ENCODE measurements at places on chromosomes 11 and 22. TPM values are rescaled to one million over a fixed set of nuclear protein-coding genes. Genes with fewer than 3 reads are reported as not detected.

CSTPP1 gene
- total RNA-seq = 32.8 TPM

ISX gene
- not detected for total RNA-seq

ME3 gene
- total RNA-seq = 18.6 TPM

SCGB1A1 gene
- 3,364 TPM for total RNA-seq

DNA sequence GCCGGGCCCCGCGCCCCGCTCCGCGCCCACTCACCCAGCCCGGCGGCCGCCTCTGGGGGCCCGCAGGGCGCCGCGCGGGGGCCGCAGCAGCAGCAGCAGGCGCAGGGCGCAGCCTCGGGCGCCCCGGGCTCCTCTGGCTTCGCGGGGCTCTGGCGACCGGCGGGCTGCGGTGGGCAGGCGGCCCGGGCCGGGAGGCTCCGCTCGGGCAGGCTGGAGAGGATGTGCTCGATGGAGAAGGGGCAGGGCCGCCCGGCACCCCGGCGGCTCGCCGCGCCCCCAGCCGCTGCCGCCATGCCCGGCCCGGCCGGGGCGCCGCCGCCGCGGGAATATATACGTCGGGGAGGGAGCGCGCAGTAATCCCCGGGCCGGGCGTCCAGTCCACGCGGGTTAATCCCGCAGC is at the start of gene GSC2:
TSS of gene GSC2 (minus strand) at position 302 of the 400 bp plus-strand sequence. CDS start at position 293, 9 bp downstream.
- H3K36me3 ChIP-seq = no peaks in the 10 kb centered on the region
- peaks cover 64% of the 10 kb centered on the region for H3K27me3 ChIP-seq
- H3K4me1 ChIP-seq = peaks cover 7% of the 10 kb centered on the region
- H3K4me3 ChIP-seq = peak within 1 kb of the TSS; percentile 36

GRCh38 chr11:5380740-5381342 is 2.8 kb upstream of the OR51M1 start:
- no peaks in the 10 kb centered on the region for H3K36me3 ChIP-seq
- no peak overlapping the region for H3K4me3 ChIP-seq
- no peak for DNase-seq
- no peaks in the 10 kb centered on the region for H3K27me3 ChIP-seq
- H3K4me1 ChIP-seq = no peaks in the 10 kb centered on the region

DNA sequence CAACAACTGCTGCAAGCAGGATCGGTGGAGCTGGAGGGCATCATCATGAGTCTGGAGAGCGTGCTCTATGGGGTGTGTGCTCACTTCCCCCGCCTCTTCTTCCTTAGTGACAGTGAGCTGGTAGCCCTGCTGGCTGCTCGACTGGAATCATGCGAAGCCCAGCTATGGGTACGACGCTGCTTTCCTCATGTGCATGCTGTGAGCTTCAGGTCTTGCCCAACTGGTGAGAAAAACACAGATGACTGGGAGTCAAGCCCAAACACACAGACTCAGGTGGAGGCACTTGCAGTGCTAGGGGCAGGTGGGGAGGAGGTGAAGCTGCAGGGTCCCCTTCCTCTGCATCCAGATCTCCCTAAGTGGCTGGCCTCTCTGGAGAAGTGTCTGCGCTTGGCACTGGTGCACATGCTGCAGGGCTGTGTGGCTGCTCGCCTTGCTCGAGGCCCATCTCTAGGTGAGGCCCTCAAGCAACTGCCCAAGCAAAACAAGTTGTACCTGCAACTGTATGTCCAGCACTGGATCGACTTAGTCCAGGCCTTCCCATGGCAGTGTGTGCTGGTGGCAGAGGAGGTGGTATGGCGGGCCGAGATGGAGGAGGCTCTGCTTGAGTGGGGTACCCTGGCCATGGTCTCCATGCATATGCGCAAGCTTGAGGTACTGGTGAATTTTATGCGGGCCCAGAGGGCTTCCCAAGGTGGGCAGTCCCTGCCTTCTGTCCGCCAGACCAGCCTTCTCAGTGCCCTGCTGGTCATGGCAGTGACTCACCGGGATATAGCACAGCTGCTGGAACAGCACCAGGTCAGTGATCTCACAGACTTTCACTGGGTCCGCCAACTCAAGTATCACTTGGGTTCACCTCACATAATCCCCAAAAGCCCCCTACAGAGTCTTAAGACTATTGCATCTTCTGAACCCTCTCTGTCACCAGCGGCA is 48.1 kb downstream of the DNHD1 start:
- no peaks in the 10 kb centered on the region for H3K27me3 ChIP-seq
- H3K4me3 ChIP-seq = no peak overlapping the region
- peaks cover 24% of the 10 kb centered on the region for H3K36me3 ChIP-seq
- H3K4me1 ChIP-seq = no peaks in the 10 kb centered on the region
- H3K27ac ChIP-seq = no peak overlapping the region

DNA sequence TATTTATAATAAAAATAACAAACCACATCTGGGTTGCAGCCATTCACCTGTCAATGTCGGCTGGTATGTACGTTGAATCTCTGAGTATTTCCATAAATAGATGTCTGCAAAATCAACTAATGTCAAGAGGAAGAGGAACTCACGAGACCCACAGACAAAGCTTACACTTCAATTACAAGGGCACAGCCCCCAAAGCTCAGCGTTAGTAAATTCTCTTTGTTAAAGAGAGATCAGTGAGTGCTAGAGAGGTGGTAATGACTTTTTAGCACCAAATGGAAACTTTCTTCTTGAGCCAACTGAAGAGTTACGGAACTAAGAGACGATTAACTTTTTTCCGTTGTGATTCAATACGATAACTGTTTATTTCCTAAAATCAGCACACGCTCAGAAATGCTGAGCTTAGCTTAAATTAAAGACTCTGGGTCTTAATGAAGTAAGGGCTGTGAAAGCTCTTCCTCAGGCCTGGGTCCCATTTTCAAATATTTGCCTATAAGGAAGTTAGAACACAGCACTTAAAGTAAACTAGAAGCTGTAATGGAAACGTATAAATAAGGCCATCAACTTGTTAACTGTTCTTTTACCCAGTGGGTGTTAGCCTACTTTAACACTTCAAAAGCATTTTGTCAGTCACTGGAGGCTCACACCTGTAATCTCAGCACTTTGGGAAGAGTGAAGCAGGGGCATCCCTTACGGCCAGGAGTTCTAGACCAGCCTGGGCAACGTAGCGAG is 22.8 kb upstream of the TFIP11 start:
- H3K27me3 ChIP-seq = no peaks in the 10 kb centered on the region
- peaks cover 6% of the 10 kb centered on the region for H3K4me1 ChIP-seq
- H3K36me3 ChIP-seq = peaks cover 89% of the 10 kb centered on the region
- no peak overlapping the region for H3K4me3 ChIP-seq
- no peak overlapping the region for H3K27ac ChIP-seq

DNA sequence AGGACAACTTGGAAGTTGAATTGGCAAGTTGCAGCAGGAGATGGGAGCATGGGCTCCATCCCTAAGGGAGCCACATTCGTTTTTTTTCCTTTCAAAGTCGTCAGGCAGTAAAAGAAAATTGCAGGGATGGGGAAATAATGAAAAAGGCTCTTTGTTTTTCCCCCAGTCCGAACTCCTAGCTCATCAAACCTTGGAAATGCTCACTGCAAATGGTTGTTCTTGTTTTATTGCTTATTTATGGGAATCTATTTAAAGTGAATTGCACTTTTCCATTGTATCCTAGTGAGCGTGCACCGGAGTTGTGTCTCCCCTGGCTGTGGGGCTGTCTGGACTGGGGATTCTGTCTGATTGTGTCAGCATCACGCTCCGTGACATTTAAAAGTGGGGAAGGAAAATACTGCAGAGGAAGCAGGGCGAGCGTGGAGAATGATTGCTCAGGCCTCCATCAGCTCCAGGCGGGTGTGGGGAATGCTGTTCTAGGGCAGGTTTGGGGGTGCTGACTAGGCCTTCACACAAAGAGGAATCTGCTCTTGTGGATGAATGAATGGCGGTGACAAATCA is 306.4 kb downstream of the KIRREL3 start:
- H3K27me3 ChIP-seq = no peaks in the 10 kb centered on the region
- no peaks in the 10 kb centered on the region for H3K36me3 ChIP-seq
- DNase-seq = no peak
- no peak overlapping the region for H3K4me3 ChIP-seq

- no peaks in the 10 kb centered on the region for H3K4me1 ChIP-seq
- no peak for DNase-seq
- no peaks in the 10 kb centered on the region for H3K27me3 ChIP-seq
Observed at GRCh38 chr22:48299801-48300200, 1527.9 kb downstream of the BRD1 start.

GRCh38 chr11:725624-726202 is 19.7 kb downstream of the EPS8L2 start:
- H3K27me3 ChIP-seq = peaks cover 48% of the 10 kb centered on the region
- H3K27ac ChIP-seq = peak overlapping the region; percentile 41
- peaks cover 45% of the 10 kb centered on the region for H3K4me1 ChIP-seq
- peaks cover 28% of the 10 kb centered on the region for H3K36me3 ChIP-seq

DNA sequence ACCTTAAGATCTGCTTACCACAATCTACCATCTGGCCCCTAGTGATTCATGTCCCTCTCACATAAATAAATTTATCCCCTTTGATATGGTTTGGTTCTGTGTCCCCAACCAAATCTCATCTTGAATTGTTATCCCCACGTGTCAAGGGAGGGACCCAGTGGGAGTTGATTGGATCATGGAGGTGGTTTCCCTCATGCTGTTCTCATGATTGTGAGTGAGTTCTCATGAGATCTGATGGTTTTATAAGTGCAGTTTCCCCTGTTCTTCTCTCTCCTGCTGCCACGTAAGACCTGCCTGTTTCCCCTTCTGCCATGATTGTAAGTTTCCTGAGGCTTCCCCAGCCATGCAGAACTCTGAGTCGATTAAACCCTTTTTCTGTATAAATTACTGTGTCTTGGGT is 37.2 kb downstream of the OR2AG2 start:
- peaks cover 4% of the 10 kb centered on the region for H3K4me1 ChIP-seq
- H3K27me3 ChIP-seq = no peaks in the 10 kb centered on the region
- no peak for DNase-seq
- no peak overlapping the region for H3K27ac ChIP-seq

DNA sequence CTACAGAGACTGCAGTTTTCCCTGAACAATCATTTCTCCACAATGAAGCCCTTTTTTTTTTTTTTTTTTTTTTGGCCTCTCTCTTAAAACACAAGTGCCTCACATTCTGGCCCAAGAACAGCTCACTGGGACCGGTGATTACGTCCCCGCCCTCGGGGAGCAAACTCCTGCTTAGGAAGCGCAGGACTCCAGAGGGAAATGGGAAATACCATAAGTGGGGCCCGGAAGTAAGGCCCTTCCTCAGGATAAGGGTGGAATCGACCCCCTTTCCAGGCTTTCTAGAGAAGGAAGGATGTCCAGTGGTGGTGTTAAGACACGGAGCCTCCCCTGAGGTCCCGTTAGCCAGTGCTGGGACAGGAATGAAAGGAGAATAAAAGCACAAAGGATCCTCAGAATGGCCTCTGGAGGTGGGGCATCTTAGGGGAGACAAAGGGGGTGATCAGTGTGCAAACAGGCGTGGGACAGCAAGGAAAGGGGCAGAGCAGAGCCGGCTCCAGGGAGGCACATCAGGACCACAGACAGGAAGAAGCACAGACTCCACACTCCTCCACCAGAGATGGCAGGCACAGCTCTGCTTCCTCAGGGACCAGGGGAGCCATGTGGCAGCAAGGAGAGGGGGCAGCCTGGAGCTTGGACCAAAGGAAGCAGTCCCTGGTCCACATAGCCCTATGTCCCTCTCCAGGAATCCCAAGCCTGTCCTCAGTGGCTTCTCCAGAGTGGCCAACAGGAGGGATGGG is 61.3 kb downstream of the CHST1 start:
- H3K4me3 ChIP-seq = no peak overlapping the region
- no peak for DNase-seq
- H3K27me3 ChIP-seq = peaks cover 10% of the 10 kb centered on the region

DNA sequence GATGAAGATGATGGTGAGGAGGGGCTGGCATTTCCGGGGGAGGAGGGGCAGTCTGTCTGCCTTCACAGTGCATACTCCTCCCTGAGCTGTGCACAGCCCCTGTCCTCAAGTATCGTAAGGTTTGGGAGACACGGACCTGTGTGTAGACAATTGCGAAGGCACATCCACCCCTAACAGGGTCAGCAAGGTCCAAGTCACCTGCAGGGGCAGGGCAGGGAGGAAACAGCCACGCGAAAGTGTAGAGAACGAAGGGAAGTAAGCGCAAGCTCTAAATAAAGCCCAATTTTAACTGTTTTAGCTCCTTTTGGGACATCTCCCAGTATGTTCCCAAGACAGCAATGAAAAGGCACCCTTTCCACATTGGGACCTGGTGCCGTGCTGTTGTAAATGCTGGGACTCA is 448.2 kb downstream of the TBC1D22A start:
- no peaks in the 10 kb centered on the region for H3K4me1 ChIP-seq
- H3K4me3 ChIP-seq = no peak overlapping the region
- DNase-seq = no peak
- no peaks in the 10 kb centered on the region for H3K36me3 ChIP-seq
- H3K27ac ChIP-seq = no peak overlapping the region

- peak overlapping the region; percentile 60 for H3K27ac ChIP-seq
- peaks cover 6% of the 10 kb centered on the region for H3K36me3 ChIP-seq
- no peaks in the 10 kb centered on the region for H3K4me1 ChIP-seq
- no peak overlapping the region for H3K4me3 ChIP-seq
Observed at GRCh38 chr11:78465169-78465942, 47.7 kb upstream of the GAB2 start.

DNA sequence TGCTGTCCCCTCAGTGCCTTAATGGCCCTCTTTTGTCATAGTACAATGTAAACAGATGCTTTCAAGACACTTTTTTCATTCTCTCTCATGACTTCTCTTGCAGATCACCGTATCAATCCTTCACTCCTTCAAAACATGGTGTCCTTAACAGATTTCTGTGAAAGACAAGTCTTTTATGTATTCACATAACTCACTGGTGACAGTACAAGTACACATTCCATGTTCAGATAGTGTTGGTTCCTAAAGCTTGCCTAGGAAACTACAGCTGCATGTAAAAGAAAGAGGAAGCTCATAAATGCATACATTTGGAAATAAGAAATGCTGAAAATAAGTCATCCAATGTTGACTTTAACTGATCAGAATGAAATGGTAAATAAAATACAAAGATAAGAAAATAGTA is 5.0 kb upstream of the OR52E6 start:
- no peak for DNase-seq
- H3K27ac ChIP-seq = no peak overlapping the region
- H3K27me3 ChIP-seq = no peaks in the 10 kb centered on the region
- H3K4me1 ChIP-seq = no peaks in the 10 kb centered on the region
- H3K4me3 ChIP-seq = no peak overlapping the region
